ENCODE measurements at places on chromosomes 12 and 14. TPM values are rescaled to one million over a fixed set of nuclear protein-coding genes. Genes with fewer than 3 reads are reported as not detected.

Gene RNF212B
- not detected for total RNA-seq

DNA sequence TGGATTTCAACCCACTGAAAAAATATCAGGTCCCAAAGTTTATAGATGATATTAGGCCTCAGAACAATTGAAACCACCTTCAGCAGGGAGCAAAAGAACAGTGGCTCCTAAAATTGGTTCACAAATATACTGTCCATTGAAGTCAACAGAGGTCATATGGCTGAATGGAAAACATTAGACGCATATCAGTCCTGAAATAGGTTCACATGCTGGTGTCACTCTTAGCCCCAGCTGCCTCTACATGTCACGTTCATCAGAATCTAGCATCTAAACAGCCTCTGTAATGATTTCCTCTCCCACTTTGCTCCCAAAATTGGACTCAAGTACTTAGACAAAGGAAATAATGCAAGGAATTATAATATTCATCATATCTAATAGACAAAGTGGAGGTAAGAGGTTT is 8.7 kb downstream of the FLRT2 start:
- ATAC-seq: no peak

Gene CCDC177
- not detected for total RNA-seq

Gene KCNJ8
- not detected for total RNA-seq

DNA sequence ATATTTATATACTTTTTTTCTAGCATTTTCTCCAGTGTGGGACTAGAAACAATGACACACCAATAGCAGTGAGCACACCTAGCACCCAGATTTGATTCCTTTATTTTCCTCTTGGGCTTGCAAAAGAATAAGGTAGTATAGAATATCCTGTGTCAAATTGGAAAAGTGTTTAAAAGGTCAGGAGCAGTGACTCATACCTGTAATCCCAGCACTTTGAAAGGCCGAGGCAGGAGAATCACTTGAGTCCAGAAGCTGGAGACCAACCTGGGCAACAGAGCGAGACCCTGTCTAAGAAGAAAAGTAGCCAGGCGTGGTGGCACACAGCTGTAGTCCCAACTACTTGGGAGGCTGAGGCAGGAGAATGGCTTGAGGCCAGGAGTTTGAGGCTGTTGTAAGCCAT is 53.8 kb upstream of the SGPP1 start:
- ATAC-seq: no peak
